ENCODE measurements at places on chromosomes 5 and 9.

DNA sequence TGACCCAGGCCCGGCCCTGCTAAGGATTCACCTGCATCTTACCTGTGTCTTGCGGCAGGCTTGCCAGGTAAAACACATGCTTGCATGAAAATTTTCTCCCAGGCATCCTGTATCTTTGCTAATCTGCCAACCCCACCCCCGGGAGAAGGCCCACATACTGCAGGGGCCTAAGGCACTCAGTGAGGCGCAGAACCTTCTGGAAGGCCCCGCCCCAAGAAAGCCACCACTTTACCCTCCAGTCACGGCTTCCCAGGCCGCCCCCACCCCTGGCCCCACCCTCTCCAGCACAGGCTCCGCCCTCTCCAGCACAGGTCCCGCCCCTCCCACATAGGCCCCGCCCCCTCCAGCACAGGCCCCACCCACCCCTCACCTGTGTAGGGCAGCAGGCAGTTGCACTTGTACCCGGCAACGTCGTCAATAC, 29.8 kb upstream of the SEC16A start:
- peak; percentile 39 for DNase-seq

GRCh38 chr9:16262477-16263261, 607.8 kb downstream of the BNC2 start:
- no peak for DNase-seq

DNA sequence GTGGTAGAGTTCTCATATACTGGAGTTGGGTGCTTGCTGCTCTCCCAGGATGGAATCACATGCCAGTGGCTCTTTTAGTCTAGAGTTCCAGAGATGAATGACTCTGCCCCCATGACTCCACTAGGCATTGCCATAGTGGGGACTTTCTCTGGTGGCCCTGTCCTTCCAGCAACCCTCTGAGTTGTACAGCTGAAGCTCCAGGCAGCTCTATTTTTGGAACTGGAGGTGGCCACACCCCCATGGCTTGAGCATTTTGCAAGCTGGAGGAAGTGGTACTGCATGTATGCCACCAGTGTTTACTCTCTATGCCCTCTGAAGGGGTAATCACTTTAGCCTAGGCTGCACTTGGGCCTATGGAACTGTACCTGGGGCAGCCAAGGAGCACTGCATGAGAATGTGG, 112.6 kb downstream of the RANBP17 start:
- no peak for DNase-seq

- DNase-seq, result peak; percentile 41
Measured at GRCh38 chr5:129459777-129460671, at the start of gene ADAMTS19. Gene ADAMTS19, plus strand, starts transcription at chr5:129460298. Its CDS starts 94 bp downstream, at chr5:129460392.

GRCh38 chr9:656926-657568, 184.4 kb upstream of the DMRT1 start:
- DNase-seq, result no peak

DNA sequence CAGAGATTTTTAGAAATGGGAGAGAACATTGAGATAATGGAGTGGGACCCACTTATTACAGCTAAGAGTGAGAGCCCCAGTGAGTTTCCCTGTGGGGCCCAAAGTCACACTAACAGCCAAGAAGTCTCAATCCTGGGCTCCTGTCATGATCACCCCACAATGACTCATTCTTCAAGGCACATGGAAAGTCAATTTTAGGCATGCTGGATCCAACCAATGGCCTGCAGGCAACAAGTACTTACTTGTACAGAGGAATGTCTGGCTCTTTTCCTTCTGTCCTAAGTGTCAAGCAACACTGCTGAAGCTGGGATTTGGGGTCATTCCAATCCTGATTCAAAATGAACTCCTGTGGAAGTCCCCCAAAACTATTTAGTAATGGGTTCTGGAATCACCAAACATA, 123.1 kb downstream of the DROSHA start:
- no peak for DNase-seq

- DNase-seq, result no peak
Measured at GRCh38 chr5:139141446-139142204, 56.5 kb downstream of the SIL1 start.

- no peak for DNase-seq
Measured at GRCh38 chr9:136742591-136743391, at the start of gene LCN10. Gene LCN10, minus strand, starts transcription at chr9:136742940. Its CDS starts 37 bp downstream, at chr9:136742903.

DNA sequence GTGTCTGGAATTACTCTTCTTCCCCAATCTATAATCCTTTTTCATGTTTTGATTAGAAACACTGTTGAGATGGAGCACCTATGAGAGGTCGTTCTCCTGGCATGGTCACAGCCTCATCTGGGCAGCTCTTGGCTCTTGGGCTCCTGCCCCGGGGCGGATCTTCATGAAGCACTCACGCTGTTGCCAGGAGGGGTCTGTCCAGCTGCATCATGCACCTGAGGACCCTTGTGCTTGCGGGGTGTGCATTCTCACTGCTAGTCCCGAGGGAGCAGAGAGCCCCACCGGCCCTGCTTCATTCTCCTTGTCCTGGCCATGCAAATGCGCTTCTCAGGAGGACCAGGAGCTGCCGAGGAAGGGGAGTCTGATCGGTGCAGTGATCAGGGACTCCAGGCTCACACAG, 117.6 kb upstream of the S1PR3 start:
- DNase-seq, result no peak

- DNase-seq, result no peak
Measured at GRCh38 chr9:80839821-80840675, 849.3 kb downstream of the TLE1 start.

DNA sequence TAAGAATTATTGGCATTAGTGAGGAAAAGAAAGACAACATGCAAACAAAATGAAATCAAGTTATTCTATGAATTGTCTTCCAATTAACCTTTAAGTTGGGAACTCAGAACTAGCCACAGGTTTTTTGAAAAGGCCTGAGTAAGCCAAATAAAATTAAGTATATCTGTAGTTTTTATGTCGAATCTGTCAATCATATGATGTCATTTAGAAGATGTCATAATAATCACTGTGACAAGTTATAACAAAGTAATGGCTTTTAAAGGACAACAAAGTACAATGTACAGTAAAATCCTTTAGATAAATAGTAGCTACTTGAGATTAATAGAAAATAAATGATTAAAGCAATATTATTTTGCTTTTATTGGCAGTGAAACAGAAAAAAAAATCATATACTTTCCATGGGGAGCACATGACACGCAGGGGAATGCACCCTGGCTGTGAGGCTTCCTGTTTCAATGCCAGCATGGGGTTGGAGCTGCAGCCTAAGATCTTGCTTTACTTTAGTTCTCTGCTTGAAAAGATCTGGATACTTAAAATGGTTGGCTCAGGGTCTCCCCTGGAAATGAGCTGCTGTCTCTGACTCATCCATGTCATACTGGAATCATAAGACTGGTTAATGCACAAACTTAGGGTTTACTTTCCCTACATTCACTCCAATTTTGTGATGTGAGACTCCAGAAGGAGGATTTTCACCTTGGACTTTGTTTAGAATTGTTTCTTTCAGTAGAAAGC, 284.3 kb downstream of the TAF11L14 start:
- no peak for DNase-seq

DNA sequence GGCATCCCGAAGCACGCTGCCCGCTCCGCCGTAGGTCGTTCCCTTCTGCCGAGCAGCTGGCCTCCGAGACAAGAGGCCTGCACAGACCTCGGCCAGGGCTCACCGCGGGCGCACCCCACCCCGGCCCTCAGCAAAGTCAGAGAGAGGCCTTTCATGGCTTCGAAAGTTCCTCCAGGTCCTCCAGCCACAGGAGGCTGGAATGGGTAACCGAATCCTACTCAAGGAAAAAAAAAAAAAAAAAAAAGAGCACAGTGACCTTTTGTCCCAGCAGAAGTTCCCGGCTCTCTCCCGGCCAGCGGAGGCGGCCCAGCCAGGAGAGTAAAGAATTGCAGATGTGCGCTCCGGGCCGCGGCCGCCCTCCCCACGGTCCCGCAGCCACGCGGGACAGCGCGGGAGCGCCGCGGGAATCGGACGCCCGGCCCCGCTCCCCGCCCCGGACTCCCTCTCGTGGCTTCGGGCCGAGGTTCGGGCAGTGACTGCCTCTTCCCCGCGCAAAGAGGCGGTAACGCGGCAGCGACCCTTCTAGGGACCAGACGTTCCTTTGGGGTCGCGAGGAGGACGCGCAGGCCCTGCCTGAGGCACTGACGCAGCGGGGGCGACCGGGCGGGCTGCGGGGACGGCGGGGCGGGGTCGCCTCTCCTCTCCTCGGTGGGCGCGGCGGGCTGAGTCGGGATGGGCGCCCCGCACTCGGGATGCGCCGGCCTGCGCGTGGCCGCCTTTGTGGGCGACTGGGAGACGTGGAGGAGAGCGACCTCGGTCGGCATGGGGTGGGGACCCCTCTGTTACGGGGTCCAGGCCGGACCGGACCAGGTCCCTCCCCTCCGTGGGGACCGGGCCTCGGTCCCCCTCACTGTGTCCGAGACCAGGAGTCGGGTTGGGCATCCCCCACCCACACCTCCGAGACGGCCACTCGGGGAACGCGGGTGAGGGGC, 754 bp downstream of the GFPT2 start:
- DNase-seq, result no peak

- DNase-seq, result no peak
Measured at GRCh38 chr5:108911055-108911454, 163.4 kb downstream of the FER start.

GRCh38 chr5:33788922-33789566, 102.7 kb downstream of the ADAMTS12 start:
- no peak for DNase-seq

DNA sequence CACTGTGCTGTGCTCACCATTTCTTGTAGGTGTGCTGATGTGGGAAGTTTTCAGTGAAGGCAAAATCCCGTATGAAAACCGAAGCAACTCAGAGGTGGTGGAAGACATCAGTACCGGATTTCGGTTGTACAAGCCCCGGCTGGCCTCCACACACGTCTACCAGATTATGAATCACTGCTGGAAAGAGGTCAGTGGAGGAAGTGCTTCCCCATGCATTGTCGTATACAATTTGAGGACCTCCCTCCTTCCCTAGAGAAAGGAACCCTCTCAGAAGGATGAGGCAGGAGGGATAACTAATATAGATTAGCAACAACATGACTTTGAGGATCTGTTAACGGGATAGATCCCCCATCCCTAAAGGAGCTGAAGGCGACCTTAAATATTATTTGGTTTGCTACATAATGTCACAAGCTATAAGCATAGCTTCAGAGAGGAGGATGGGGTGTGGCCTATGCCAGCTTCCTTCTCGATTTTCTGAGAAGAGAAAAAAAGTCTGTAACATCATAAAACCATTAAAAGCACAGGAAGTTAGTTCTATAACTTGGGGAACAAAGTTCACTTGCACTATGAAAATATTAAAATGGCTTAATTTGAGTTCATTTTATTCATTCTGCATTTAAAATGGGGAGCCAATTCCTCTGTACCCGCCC, 17.0 kb upstream of the CYFIP2 start:
- no peak for DNase-seq

DNA sequence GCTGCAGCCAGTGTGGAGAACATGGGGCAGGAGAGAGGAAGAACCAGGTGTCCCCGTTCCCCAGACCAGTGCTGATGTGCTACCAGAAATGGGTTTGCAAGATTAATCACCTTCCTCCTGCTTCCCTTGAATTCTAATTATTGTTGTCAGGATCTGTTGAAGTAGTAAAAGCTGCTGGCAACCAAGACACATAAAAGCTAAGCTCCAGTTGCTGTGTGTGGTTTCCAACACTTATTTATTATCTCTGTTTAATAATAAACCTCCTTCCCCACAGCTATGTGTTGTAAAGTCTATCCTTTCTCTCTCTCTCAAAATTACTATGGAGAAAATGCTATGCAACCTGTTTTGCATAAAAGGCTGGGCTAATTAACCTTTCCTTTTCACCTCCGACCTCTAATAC, 2.3 kb upstream of the RETREG1 start:
- no peak for DNase-seq

GRCh38 chr9:84517026-84517425, 152.5 kb upstream of the NTRK2 start:
- no peak for DNase-seq

DNA sequence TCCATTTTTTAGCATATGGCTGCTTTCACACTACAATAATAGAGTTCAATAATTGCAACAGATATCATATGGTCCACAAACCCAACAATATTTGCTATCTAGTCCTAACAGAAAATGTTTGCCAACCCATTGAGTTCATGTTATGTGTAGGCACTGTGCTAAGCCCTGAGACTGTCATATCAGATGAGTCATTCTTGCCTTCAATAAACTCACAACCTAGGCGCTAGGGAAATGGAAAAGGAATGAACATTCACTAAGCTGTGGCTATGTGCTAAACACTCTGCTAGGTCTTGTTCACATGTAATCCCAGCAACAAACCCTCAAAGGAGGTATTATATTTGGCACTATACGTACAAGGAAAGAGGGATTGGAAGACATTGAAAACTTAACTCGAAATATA, 8.4 kb upstream of the TIMD4 start:
- DNase-seq, result no peak

DNA sequence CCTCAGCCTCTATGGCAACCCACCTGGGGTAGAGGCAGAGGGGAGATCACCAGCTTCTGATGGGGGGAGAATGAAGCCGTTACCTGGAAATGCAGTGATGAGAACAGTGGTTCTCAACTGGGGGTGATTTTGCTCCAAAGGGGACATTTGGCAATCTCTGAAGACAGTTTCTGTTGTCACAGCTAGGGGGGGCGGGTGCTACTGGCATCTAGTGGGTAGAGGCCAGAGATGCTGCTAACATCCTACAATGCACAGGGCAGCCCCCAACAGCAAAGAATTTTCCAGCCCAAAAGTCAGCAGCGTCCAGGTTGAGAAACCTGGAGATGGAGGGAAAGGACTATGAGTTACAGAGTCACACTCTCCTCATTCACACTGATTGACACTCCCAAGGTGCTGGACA, 84.5 kb downstream of the FGF1 start:
- DNase-seq, result no peak

- no peak for DNase-seq
Measured at GRCh38 chr9:89177944-89178829, at the start of gene SHC3. Gene SHC3, minus strand, starts transcription at chr9:89178818. Its CDS starts 358 bp downstream, at chr9:89178460.
